Kasumi-1 (cell line): ENCODE measurements at places on chromosomes 4 and X.
A peak's percentile ranks its signal among the peaks of the same experiment; 100 is the strongest.

GRCh38 chrX:77597090-77597489 lies 149.9 kb downstream of the FGF16 start:
- peak; percentile 24 for DNase-seq

- DNase-seq = no peak
Observed at GRCh38 chr4:55038176-55038890, 87.1 kb downstream of the KDR start.

- no peak for DNase-seq
Observed at GRCh38 chr4:127917151-127917550, 36.5 kb downstream of the PLK4 start.

GRCh38 chr4:42816189-42816879 lies 76.2 kb upstream of the GRXCR1 start:
- peak; percentile 69 for DNase-seq

GRCh38 chr4:3226467-3226866 lies 22.5 kb upstream of the MSANTD1 start:
- DNase-seq = no peak

GRCh38 chrX:18047491-18047890 lies 173.2 kb downstream of the BEND2 start:
- no peak for DNase-seq

GRCh38 chr4:56757261-56757746 lies 64.2 kb downstream of the SPINK2 start:
- DNase-seq = no peak

- no peak for DNase-seq
Observed at GRCh38 chrX:120625371-120625770, 4.5 kb downstream of the C1GALT1C1 start.

DNA sequence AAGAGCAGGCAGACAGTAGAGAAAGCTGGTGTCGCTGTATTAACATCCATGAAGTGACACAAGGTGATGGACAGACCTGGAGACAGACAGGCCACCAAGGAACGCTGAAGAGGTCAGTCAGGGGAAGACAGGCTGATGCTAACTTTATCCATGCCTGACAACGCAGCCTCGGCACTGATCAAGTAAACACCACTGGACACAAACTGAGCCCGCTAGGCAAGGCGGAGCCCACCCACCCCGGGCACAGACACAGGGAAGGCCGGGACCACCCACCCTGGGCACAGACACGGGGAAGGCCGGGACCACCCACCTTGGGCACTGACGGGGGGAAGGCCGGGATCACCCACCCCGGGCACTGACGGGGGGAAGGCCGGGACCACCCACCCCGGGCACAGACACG lies 18.8 kb downstream of the PPP2R3B start:
- no peak for DNase-seq

- no peak for DNase-seq
Observed at GRCh38 chr4:186651624-186652023, 72.0 kb downstream of the FAT1 start.

GRCh38 chrX:48698306-48698705 lies 1.8 kb downstream of the SUV39H1 start:
- no peak for DNase-seq

- DNase-seq = no peak
Observed at GRCh38 chr4:6876440-6876839, 33.2 kb upstream of the TBC1D14 start.
